ENCODE measurements at places on chromosomes 12 and 14. TPM values are rescaled to one million over a fixed set of nuclear protein-coding genes. Genes with fewer than 3 reads are reported as not detected.

GRCh38 chr12:103698752-103699560 lies 111.9 kb downstream of the STAB2 start:
- DNase-seq = no peak

NEUROD4 gene
- not detected for total RNA-seq

DNA sequence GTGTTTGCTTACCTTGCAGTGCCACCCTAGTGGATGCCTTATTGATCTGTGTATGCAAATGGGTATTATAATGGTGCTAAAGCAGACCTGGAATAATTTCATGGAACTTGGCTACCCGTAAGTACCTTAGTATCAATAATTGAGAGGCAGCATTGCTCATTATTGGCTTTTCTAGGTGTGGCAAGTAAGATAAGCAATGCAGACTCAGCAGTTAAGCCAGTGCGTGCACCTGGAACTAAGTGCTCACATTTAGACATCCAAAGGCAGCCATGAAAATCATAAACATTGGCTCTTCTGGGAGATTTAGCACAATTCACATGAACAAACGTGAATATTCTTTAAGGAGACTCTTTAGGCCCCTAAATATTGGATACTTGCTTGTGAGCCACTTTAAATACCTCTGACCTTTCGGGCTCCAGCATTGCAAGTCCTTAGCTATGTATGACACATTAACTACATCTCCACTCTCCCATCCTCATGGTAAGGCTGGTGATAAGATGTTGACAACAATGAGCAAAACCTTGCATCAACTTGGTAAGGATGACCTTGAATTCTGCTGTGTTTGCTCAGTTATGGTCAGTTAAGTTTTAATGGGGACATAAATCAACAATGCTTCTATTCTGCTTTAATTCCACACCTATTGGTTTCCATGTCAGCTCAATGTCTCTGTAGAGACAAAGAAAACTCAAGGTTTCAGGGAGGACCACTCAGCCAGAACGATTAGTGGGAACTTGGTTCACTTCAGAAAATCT lies 112.0 kb downstream of the SLC5A8 start:
- DNase-seq = peak; percentile 50

DNA sequence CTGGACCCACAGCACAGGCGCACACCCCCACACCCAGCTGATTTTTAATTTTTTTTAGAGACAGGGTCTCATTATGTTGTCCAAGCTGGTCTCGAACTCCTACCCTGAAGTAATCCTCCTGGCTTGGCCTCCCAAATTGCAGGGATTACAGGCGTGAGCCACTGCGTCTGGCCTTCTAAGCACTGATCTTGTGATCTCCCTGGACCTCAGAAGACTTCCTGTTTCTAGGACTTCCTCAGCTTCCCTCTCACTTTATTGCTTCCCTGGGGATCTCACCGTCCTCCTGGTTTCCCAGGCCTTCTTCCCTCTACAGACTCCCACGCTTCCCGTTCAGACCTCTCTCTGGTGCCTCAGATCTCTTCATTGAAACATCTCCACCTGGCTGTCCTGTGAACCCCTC lies 13.8 kb downstream of the ZNF839 start:
- no peak for DNase-seq

- no peak for DNase-seq
Measured at GRCh38 chr12:120764816-120765215, 39.2 kb downstream of the ACADS start.

AQP6 gene
- total RNA-seq = 0.32 TPM

FAM216A gene
- total RNA-seq = 4.1 TPM

- DNase-seq = no peak
Measured at GRCh38 chr14:86712176-86712575, 1182.2 kb downstream of the FLRT2 start.

STAB2 gene
- total RNA-seq = 1.4 TPM

NTN4 gene
- 35.1 TPM for total RNA-seq

DNA sequence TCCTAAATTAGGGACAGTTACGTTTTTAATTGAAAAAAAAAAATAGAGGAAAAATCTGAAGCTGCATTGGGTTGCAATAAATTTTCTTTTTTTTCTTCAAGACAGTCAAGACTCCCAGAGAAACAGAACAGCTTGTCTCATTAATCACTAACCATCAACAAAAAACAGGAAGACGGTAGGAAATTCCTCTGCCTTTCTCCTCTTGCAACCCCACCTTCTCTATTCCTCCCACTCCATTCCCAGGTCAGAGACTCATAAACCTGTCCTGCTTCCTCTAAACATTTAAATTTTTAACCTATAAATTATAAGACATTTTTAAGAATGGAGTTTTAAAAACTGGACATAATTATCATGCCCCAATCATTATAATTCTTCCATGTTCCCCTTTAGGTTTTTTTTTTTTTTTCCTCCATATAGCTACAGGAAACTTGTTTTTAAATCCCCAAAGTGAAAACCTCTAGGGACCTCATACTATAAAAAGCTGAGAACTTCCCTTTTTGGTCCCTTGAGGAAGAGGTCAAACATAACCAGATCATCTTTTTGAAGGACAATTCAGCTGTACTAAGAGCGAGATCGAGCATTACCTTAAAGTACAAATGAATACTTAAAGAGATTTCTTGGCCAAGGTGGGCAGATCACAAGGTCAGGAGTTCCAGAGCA lies 36.0 kb downstream of the CPM start:
- no peak for DNase-seq

- DNase-seq = no peak
Measured at GRCh38 chr12:2215709-2216560, 163.1 kb downstream of the CACNA1C start.

CDK4 gene
- 67.8 TPM for total RNA-seq

ZDHHC22 gene
- total RNA-seq = 0.09 TPM

DNA sequence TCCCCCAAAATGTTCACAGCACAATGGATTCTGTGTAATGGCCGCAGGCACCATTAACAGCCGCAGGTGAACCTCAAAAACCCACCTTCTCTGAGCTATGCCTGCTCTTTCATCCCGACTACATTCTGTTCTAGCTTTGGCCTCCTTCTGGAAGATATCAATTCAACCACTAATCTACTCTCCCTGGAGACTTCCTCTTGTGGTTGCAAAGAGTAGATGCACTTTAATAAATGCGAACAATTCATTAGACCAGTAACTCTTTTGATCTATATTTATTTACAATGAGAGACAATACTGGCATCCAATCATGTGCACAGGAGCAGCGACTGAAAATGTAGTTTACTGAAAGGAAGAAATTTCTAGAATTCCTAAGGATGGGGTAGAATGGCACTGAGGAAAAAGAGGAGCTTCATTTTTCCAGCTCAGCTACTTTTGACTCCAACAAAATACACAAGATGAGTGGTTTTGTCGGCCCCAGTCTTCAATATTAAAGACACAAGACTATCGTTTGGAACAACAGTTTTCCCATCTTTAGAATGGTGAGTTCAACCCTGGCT lies 5.3 kb downstream of the GRIN2B start:
- DNase-seq = no peak
